ENCODE measurements at places on chromosomes 16 and 17.

- no peak for DNase-seq
These were observed 15.4 kb downstream of the RBFOX3 start for GRCh38 chr17:79595471-79595870.

DNA sequence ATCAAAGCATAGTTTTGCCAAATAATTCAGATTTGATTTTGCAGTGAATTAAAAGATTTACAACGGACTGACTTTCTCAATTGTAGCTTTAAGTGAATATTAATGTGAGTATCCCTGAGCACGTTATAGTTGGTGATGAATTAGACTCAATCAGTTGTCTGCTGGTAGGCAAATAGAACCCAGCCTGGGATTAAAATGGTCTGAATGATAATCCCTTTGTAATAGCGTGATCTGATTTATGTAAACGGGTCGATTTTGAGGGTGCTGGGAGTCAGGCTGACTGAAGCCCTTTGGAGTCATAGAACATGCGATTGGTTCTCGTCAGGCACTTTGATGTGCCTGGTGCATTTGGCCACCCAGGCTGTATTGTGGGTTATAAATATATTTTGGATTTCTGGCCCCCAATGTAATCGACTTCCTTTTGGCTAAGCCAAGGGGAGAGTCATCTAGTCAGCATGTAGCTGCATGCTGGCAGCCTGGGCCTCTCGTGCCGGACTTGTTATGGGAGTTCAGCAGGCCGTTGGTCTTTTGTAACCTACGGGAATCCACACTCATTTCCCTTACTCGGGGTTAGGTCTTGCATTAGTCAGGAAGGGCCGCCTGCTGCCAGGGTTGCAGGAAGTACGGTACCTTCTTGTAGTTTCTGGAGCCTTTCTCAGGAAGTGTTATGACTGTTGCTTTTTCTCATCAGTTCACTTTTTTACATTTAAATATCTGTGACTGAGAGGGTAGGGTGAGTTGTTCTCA lies 5.4 kb downstream of the PGS1 start:
- peak; percentile 70 for DNase-seq

DNA sequence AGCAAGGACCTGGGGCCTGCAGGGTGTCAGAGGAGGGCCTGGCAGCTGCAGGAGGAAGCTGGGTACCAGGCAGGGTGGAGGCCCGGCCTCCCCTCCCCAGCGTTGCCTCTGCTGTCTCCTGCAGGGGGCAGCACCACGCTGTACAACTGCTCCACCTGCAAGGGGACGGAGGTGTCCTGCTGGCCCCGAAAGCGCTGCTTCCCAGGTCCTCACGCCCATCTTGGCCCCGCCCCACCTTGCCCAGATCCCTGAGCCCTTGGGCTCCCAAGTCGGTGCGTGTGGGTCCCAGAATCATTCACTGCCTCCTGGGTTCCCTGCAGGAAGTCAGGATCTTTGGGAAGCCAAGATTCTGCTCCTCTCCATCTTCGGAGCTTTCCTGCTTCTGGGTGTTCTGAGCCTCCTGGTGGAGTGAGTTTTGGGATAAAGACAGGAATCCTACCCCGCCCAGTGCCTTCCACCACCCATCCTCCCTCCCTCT lies 1.2 kb downstream of the TMEM95 start:
- peak; percentile 86 for DNase-seq

- no peak for DNase-seq
These were observed 40.7 kb downstream of the RGS9 start for GRCh38 chr17:65177901-65178300.

- peak; percentile 91 for DNase-seq
These were observed 792 bp upstream of the RAC3 start for GRCh38 chr17:82030470-82031302.
